ENCODE measurements at places on chromosomes 11 and 22.
A peak's percentile ranks its signal among the peaks of the same experiment; 100 is the strongest.

DNA sequence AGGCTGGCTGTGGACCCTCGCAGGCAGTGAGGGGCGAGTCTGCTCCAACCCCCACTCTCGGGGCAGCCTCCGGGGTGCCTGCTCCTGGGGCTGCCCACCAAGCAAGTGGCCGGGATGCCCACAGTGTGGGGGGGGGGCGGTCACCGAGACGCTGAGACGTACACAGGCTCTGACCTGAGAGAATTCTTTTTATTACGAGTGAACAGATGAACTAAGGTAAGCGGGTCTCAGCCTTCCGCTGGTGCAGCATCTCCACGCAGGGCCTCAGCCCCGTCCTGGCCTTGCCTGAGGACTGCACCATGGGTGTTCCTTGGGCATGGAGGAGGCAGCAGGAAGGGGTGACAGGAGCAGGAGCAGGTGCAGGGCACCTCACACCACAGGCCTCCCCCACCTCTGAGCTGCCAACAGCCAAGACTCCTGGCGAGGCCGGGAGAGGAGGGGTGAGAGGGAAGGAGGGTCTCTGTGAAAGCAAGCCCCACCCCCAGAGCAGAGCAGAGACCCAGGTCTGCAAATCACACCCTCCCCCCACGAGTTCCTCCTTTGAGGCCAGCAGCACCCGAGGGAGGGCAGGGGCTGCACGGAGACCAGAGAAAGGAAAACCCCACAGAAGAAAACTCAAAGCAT, 17.2 kb downstream of the MOB2 start:
- no peak for DNase-seq

DNA sequence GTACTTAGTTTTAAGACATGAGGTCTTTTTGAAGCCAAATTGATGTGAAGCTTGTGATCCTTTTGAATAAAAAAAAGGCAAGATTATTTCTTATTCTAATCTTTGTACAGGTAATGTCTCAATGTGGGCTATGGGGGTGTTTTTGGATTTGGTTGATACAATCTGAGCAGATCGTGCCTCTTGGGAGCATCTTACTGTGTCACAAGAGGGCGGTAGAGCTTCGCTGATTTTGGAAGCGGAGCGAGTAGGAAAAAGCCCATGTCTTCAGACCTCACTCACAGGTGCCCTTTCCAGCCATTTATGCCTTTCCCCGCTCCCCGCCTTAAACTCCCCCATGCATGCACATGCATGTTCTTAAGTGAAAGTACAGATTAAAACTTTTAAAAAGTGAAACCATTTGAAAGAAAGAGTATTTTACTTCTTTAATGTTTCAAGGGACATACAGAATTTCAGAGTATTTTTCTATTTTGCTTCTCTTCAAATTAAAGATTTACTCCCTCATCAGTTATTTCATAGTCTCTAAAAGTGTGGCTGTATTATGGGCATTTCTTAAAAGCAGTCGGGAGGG, 18.8 kb downstream of the DDX25 start:
- peak; percentile 65 for DNase-seq

GRCh38 chr11:17580271-17580670, 33.2 kb downstream of the OTOG start:
- no peak for DNase-seq

DNA sequence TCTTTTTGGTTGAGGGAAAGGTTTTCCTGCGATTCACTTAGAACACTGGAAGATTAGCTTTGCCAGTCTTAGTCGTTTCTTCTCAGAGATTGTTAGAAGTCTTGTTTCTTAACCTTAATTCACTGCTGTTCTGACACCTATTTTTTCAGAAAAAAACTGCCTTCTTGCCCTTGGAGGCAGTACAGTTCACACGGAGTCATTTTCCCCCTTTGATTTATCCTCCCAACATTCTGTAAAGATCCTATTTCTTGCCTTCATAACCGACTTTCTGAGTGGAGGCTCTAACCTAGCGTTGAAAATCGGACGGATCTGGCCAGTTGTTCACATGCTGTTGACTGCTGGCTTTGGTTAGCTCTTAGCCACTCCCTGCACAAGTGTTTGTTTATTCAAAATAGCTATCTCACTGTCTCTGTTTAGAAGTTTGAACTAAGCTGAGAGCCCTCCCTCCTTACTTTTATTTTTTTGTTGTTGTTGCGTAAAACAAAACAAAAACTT, 737 bp downstream of the BCL2L13 start:
- DNase-seq: no peak

DNA sequence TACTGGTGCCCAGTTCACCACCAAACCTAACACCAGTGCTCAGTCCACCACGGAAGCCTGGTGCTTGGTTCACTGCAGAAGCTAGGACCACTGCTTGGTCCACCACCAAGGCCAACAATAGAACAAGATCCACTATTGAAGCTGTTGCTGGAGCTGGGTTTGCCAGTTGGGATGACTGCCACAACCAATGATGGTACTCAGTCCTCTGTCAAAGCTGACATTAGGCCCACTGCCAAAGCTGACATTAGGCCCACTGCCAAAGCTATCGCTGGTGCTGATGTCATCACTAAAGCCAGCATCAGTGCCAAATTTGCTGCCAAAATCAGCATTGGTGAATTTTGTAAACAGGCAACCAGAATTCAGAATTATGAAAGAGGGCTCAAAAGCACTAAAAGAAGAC, 1850.2 kb upstream of the RAG2 start:
- no peak for DNase-seq

DNA sequence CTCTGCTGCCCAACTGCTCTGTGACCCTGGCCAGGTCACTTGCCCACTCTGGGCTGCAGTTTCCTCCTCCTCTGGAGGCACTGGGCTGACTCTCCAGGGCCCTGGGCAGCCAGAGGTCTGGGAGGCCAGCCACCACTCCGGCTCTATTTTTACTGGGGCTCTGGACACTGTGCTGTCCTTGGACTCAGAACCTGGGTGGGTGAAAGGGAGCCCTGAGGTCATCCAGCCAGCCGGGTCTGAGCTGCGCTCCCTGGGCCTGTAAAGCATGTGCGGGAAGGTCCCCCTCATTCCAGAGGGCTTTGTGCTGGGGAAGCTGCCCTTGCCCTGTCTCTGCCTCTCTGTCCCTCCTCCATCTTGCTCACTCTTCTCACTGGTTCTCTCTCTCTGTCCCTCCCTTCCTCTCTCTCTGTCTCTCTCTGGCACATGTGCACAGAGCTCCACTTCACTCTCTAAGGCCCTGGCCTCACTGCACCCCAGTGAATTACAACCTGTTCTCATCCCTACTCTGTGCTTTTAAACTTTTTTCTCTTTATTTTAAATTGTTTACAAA, 24.6 kb downstream of the MB start:
- DNase-seq: no peak

- DNase-seq: no peak
These were observed 15.7 kb downstream of the IFITM10 start for GRCh38 chr11:1734641-1735081.

DNA sequence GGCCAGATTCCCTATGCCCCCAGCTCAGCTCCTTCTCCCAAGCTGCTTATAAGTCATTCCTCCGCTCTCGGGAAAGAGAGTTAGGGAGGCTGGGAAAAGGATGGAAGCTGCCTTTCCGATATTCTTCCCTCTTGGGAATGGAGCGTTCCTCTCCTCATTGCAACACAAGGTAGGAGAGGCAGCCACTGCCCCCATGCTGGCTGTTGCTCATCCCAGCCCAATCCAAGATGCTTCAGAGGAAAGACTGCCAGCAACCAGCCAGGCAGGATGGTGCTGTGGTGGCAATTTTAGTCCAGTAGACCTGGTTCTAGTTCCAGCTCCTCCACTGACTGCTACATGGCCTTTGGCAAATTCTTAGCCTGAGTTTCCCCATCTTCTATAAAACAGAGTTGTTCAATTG, 13.7 kb upstream of the C11orf96 start:
- DNase-seq: no peak

DNA sequence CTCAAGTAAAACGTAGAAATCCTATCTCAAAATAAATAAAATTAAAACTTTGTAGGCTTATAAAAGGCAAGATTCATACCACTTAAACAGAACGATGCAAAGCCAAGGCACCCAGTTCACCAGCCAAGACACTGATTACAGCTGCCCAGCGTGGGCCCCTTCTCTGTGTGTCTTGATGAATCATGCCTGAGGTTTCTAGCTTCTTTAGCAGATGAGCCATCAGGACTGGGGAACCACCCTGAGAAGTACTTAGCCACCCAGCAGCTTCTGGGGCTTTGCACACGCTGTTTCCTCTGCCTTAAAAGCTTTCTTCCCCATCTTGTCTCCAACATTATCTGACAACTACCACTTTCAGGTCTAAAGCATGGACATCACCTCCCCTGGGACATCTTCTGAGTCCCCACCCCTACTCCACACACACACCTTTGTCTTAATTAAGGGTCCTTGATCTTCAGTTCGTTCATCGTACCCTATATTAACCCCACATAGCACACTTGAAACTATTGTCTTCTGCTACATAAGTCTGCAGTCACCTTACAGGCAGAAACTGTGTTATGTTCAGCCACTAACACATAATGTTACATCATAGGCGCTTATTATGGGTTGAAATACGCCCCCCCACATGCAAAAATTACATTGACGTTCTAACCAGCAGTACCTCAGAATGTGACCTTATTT, 8.7 kb upstream of the LAYN start:
- DNase-seq: peak; percentile 36

DNA sequence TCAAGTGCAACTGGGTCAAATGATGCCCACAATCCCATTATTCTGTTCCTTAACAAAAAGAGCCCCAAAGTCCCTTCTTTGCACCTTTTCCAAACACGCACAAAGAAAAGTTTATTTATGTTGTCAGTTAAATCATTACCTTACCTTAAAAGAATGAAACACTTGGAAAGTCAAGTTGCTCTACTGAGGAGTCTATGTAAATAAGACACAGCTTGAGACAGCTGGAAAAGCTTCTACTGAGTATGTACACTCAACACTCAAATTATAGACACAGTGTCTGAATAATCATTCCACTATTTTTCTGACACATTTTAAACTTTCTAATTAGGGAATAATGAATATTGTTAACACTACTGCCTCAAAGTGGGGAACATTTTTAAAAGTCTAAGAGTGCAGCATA, 21.6 kb upstream of the PHLDA2 start:
- DNase-seq: no peak

- no peak for DNase-seq
These were observed 146.7 kb downstream of the LDLRAD3 start for GRCh38 chr11:36090356-36091109.

- DNase-seq: no peak
These were observed 93.9 kb downstream of the ATG16L2 start for GRCh38 chr11:72908032-72908676.

DNA sequence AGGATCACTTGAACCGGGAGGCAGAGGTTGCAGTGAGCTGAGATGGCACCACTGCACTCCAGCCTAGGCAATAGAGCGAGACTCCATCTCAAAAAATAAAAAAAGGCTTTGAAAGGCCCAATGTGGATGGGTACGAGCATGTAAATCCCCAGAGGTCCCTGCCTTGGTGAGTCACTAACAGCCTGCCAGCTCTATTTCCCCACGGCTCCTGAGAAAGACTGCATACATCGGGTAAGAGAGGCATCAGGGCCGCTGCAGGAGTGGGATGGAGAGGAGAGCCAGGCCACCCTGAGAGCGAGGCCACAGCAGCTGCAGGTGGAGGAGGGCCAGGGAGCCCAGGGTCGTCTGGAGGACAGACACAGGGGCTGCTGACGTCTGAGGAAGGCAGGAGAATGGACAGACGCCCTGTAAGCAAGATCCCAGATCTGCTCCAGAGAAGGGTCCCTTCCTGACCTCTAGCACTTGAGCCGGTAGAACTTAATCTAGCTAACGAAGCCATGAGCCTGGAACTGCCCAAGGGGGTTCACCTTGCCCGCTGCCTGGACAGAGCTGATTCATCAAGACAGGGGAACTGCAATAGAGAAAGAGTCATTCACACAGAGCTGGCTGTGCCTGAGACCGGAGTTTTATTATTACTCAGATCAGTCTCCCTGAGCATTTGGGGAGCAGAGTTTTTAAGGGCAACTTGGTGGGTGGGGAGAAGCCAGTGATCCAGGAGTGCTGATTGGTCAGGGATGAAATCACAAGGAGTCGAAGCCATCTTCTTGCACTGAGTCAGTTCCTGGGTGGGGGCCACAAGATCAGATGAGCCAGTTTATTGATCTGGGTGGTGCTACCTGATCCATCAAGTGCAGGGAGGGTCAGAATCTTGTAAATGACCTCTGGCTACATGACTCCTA, 5.1 kb upstream of the KRTAP5-9 start:
- DNase-seq: no peak

- DNase-seq: no peak
These were observed 267.0 kb upstream of the NCAM1 start for GRCh38 chr11:112694245-112694644.

GRCh38 chr11:46294365-46295309, 17.2 kb downstream of the CREB3L1 start:
- DNase-seq: no peak

DNA sequence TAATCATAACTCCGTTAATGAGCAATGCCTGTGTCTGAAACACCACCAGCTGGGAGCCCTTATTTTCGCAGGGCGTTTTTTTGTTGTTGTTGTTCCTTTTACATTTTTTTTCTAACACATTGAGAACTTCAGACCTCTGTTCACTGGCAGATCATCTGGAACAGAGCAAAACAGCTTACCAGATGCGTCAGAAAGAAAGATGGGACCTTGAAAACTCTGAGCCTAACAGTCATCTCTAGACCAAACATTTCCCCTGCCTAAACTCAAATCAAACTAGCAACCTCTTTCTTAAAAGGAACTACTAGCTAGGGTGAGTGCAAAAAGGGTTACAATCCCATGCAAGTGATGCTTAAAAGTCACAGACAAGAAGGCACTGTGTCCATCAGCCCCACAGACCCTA, 93.2 kb downstream of the PLEKHA7 start:
- no peak for DNase-seq

DNA sequence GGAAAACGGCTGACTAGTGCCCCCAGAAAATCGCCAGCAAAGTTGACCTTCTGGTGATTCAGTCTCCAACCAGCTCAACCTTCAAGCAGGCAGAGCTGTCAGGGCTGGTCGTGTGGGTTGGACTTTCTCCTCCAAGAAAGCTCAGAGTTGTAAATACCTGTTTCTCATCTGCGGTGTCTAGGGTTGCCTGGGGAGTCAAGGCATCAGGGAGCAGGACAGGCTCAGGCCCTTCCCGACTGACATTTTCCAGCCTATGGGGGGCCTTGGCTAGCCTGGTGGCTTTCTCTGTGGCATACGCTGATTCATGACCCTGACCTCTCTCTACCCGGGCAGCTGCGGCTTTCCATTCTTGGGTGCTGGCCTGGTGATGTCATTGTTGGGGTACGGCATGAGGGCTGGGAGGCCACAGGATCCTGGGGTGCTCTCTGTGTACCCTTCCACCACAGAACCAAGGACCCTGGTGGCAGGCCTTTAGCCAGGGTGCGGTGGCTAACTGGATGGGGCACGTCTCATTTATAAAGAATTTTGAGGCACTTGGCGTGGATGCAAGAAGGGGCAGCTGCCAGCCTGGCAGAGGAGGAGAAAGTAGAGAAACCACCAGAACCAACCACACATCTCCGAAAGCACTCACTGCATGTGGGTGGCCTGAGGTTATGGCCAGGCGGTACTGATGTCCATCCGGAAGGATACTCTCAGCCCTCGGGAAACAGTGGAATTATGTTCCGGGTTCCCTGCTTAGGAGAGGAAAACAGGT, 64.9 kb downstream of the BCR start:
- DNase-seq: no peak

DNA sequence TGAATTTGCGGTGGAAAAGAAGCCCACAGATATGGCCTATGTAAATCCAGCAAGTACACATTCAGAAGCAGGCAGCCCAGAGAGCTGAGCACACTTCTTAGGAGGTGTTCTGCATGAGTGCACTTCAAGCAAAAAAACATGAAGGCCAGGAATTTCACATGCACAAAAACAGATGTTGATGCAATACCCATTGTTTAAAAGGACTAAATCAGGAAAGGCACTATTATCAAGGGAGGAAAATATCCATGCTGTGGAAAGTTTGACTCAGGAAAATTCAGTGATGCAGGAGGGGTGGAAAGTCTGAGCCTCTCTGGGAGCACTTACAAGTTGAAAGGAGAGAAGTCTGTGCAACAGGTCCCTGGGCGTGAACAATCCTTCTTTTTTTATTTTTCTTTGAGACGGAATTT, 15.8 kb upstream of the CARS1 start:
- DNase-seq: no peak
